ENCODE measurements at places on chromosomes 7 and 10.

DNA sequence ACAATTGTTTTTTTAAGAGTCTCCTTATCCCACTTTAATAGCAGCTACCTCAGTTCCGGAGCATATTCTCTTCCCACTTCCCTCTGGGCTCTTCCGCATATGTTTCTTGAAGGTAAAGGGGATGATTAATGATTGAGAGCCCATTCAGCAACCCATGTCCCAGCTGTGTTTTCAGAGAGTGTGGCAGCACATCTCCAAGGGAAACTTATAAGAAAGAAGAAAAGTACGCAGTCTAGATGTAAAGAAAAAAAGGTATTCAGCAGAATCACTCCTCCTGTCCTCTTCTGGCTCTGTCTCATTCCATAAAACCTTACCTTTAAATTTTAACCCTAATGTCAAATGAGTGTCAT, 9.7 kb upstream of the ANKRD7 start:
- DNase-seq: no peak

DNA sequence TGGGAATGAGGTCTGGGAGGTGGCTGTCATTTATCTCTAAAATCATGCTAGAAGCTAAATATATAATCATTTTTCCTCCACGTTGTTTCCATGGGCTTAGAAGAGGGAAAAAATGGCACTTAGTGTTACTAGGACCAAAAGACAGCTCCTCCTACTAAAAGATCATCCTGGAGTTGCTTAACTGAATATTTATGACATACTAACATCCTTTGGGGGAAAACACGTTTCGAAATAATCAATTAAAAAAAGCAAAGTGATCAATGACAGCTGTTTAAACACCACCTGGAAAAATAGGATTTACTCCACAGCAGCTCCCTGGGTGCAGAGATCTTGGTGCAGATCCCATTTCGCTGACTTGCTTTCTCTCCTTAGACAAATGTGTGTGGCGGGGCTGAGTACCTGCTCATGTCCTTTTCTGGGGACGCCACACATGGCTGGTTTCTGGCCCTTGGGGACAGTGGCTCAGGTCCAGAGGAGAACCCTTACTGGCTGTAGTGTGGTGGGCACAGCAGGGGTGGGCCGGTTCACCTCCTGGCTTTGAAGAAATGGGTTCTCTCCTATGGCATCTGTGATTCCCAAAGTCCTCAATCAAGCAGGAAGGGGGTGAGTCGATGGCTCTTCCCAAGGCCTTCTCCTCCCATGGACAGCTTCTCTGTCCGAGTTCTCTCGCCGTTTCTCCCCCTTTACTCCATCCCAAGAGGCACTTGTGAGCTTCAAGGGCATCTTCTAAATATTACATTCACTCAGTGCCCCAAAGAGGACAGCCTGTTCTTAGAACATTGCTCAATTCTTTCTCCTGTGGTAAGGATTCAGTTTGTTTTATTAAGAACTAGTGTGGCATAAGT, 156.4 kb upstream of the KLF14 start:
- no peak for DNase-seq

DNA sequence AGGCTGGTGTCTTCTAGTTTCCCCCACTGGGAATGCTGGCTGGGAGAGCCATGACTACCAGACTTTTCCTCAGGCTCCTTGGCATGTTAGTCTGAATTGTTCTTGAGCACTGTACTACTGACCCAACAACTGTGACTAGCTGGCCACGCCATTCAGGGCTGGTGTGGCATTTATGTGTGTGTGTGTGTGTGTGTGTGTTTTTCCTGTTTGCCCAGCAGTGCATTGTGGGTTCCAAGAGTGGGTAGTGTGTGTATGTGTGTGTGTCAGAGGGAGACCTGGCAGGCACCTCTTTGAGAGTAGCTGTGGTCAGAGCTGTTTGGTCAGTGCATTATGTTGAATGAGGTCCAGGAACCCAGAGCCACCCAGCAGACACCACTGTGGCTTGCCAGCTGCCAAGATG, 9.2 kb downstream of the PCBD1 start:
- DNase-seq: no peak

DNA sequence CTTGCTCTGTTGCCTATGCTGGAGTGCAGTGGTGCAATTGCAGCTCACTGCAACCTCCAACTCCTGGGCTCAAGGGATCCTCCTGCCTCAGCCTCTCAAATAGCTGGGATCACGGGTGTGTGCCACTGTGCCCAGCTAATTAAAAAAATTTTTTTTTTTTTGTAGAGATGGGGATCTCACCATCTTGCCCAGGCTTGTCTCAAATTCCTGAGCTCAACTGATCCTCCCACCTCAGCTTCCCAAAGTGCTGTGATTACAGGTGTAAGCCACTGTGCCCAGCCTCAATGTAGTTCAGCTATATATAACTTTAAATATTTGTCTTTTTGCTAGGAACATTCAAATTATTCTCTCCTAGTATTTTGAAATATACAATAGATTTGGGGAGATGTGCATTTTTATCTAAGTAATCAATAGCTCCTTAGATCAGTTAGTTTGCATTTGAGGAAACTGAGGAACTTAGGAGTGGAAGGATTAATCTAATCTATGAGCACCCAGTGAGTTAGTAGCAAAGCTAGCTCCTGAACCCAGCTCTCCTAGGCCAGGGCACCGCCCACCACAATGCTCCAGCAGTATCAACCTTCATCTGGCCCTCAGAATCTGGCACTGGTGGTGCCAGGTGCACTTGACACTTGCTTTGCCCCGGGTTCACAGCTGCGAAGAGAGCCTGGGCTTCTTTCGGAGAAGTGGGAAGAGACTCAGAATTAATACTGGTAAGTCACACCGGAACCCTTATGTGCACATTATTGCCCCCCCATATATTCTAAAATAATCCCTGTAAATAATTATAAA, 5.9 kb upstream of the LRMDA start:
- no peak for DNase-seq

DNA sequence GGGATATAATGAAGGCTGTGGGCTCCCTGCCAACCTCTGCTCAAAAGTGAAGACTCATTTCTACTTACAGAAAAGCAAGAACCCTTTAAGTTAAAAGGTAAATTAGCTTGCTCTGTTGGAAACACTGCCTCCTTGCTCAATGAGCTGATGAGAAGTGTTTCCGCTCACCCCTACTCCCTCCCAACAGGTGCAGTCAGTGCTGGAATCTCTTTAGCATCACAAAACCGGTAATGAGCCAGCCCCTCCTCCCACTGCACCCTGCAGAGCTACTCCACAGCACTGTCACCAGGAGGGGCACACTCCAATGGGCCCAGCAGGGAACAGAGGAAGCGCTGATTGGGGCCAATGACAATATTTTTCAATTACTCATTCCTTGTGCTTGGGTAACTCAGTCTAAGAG, 262.5 kb downstream of the TCERG1L start:
- DNase-seq: no peak

- no peak for DNase-seq
Observed at GRCh38 chr10:44993226-44993921, 7.3 kb upstream of the ZNF22 start.

GRCh38 chr7:56474271-56474670, 358.1 kb upstream of the NUPR2 start:
- no peak for DNase-seq

- DNase-seq: no peak
Observed at GRCh38 chr7:22681852-22682657, 44.9 kb upstream of the IL6 start.

DNA sequence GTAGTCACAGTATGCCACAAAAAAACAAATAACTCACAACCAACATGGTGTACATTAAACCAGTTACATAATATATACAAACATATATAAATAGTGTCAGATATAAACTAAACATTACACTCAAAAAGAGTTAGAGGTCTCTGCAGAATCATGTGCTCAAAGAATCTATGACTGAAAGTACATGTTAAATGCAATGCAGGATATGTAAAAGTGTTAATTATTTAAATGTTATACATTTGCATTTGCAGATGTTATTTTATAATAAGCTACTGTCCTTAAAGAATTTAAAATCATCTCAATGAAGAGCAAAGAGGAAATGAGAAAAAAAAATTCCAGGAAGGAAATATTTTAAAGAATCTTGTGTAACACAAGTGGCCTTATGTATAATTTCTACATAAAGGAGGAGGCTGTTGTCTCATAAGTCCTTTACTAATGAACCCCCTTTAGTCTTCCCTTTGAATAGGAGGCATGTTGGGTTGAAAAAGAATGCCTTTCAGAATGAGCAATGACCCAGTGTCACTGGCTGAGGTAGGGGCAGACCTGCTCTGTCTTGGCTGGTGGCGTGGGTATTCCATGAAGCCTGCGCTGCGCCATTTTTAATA, 148.9 kb downstream of the ITGA8 start:
- no peak for DNase-seq

- DNase-seq: no peak
Observed at GRCh38 chr10:35636956-35637355, 5.1 kb downstream of the FZD8 start.

GRCh38 chr7:98836811-98837629, 32.8 kb downstream of the TMEM130 start:
- no peak for DNase-seq

DNA sequence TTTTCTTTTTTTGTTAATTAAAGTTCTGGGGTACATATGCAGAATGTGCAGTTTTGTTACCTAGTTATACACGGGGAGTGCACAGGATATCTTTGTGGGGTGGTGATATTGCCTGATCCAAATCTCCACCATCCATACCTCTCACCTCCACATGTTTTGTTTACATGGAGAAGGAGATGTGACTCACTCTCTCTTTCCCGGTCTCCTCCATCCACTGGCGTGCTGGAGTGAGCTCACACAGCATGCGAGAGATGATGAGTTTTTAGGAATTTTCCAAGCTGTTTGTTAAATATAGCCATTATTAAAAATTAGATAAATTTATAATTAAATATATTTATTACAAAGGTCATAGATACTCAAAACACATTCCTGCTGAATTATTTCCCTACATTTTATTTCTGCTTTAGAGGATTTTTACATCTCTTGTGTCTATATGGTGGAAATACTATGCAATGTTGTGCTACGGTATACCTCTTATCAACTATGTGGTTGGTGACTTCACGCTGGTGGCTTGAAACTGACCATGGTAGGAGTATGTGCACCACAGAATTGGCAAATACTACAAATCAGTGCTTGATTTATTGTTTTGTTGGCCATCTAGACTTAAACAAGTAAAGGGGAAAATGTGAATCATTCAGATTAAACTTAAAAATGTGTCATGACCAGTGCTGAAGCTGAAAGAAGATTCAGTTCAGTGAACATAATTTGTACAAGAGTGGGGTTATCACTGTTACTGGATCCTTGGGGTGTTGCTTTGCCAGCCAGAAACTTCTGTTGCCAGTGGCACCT, 107.9 kb upstream of the FAM180A start:
- DNase-seq: no peak

DNA sequence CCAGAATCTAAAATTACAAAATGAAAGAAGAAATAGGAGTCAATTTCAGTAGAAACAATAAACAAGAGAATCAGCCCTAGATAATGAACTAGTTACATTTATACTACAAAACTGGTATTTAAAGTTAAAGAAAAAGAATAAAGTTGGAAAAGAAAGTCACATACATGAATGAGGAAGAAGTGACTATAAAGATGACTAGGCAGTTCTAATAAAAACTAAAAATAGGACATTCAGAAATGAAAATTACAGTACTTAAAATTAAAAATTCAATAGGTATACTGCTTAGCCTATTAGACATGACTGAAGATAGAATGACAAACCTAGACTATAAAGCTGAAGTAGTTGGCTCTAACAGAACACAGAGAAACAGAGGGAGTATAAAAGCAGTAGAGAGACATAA, 108.8 kb downstream of the AHR start:
- DNase-seq: no peak

DNA sequence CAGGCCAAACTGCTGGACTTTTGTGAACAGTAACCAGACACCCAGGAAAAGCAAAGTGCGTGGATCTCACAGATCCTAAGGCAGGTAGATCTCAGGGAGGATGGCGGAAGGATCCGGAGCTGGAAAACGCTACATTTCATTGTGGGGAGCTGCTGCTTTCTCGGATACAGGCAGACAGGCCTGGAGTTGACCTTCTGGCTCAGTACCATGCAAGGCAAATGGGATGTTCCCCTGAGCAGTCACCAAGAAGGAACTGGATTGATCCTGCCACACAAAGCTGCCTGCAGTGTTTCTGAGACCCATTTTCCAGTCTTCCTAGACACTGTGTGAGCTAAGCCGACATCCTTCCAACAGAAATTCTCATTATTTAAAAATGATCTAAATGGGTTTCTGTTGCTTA, 65.5 kb downstream of the ZRANB1 start:
- DNase-seq: no peak

DNA sequence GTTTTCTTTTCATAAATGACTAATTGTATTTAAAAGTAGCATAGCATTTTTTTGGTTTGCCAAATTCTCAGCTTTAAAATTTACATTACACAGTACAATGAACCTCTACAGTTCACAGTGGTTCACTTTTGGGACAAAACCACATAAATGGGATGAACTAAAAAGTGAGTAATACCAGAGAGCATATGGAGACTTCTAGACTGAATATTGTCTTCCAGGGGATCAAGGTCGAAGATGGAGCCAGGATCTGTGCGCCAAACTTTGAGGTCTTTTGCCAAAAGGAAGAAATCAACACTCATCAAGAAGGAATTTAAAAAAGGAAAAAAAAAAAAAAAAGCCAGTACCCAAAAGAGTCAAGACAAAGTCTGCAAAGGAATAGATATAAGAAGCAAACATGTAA, 87.5 kb downstream of the NEBL start:
- no peak for DNase-seq

DNA sequence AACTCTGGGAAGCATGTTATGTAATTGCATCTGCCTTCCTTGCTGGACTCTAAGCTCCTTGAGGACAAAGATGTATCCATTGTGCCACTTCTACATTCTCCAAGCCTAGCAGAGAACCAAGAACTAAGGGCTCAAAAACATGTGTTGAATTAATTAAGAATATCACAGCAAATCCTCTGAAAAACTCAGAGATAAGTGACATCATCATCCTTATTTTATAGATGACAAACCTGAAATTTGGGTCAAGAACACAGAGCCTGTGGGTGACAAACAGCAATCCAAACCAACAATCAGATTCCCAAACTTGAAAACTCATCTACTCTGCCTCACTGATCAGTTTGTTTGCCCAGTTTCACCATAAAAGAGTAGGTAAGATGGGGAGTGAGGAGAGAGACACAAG, 503.6 kb upstream of the LRRN3 start:
- DNase-seq: no peak

- no peak for DNase-seq
Observed at GRCh38 chr10:122421054-122421625, 33.3 kb upstream of the ARMS2 start.

GRCh38 chr10:43882711-43883110, 234.0 kb upstream of the ZNF32 start:
- no peak for DNase-seq

- DNase-seq: no peak
Observed at GRCh38 chr10:124626759-124627380, 117.3 kb downstream of the FAM53B start.

DNA sequence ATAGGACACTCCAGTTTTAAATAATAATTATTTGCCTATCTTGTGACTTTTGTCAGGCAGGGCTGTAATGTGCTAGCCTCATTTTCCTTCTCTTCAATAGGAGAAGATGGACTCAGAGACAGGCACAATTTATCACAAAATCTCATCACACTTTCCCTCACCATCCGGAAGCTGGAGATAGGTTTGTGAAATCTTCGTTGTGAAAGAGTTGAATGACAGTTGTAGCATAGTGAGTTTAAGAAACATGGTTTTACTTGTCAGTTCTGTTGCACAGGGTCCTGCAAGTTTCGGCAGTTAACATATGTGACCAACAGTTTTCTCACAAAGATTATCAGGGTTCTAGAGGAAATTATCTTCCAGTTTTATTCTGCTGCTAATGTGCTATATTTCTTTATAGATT, 37.7 kb upstream of the MAP3K8 start:
- no peak for DNase-seq

GRCh38 chr7:20241194-20241910, 24.2 kb upstream of the MACC1 start:
- no peak for DNase-seq

- no peak for DNase-seq
Observed at GRCh38 chr10:27815261-27815660, 69.6 kb upstream of the MKX start.

All from cortex of kidney (tissue), 1 donor.